ENCODE measurements at places on chromosomes 5 and 9. TPM values are rescaled to one million over a fixed set of nuclear protein-coding genes. Genes with fewer than 3 reads are reported as not detected.

DNA sequence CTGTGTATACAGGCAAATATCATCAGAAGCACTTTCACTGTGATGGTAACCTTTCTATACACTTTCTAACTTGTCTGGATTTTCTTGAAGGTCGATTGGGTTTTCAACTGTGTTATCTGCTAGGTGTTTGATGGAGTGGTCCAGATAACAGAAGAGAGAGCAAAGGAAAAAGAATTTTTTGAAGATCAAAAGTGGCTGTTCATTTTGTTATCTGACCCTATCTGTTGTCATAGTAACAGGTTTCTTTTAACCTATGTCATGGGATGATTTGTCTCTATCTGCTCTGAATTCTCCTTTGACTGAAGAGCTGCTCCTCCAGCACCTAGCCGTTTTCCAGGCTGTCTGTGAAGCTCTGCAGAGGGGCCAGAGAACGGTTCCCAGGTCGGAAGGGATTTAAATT is 77.8 kb upstream of the IRX2 start:
- DNase-seq, result no peak

DNA sequence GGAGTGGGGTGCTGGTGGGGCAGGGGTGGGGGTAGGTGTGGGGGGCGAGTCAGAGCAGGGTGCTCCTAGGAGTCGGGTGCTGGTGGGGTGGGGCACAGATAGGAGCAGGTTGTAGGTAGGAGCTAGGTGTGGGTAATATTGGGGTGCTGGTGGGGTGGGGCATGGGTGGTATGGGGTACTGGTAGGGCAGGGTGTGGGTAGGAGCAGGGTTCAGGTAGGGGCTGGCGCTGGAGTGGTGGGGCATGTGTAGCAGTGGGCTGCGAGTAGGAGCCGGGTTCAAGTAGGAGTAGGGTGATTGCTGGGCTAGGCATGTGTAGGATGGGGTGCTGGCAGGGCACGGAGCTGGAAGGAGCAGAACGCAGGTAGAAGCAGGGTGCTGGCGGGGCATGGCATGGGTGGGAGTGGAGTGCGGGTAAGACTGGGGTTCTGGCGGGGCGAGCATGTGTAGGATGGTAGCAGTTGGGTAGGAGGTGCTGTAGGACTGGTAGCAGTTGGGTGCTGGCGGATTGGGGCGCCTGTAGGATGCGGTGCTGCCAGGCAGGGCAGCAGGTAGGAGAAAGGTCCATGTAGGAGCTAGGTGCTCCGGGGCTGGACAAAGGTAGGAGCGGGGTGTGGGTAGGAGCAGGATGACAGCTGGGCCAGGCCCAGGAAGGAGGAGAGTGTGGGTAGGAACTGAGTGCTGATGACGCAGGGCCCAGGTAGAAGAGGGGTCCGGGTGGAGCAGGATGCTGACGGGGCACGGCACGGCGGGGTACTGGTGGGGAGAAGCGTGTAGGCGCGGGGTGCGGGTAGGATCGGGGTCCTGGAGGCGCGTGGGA is 105.5 kb upstream of the SIMC1 start:
- no peak for DNase-seq

DNA sequence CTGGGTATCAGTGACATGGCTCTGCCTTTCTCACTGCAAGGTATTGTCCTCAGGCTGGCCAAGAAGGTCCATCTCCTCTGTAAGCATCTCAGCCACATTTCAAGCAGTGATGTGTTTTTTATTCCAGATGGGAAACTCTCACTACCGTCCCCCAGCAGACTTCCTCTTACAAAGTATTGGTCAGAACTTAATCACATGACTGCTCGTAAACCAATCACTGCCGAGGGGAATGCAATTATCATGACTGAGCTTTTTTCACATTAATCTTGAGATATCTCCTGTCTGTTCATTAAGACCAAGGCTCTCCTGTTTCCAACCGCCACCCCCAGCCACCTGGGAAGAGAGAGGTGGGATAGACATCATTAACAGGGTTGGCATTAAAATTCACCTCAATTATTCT is 76.4 kb downstream of the BNC2 start:
- DNase-seq, result no peak

DNA sequence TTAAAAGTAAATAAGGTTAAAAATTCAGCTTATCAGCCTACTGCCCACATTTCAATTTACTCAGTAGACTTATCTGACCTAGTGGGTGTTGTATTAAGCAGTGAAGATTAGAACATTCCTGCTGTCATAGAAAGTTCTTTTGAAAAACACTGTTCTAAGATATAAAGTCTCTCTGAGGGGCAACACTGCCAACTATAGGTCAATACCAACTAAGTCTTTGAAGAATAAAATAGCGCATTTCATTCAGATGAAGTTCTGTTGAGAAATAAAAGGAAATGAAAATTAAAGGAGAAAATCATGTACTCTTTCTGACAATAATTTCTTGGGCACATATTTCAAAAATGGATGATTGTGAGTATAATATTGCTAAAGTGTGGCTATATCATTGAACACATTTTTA is 86.8 kb downstream of the PTPRD start:
- DNase-seq, result no peak

- DNase-seq, result no peak
Measured at GRCh38 chr9:96020792-96021550, 145.5 kb downstream of the ERCC6L2 start.

DNA sequence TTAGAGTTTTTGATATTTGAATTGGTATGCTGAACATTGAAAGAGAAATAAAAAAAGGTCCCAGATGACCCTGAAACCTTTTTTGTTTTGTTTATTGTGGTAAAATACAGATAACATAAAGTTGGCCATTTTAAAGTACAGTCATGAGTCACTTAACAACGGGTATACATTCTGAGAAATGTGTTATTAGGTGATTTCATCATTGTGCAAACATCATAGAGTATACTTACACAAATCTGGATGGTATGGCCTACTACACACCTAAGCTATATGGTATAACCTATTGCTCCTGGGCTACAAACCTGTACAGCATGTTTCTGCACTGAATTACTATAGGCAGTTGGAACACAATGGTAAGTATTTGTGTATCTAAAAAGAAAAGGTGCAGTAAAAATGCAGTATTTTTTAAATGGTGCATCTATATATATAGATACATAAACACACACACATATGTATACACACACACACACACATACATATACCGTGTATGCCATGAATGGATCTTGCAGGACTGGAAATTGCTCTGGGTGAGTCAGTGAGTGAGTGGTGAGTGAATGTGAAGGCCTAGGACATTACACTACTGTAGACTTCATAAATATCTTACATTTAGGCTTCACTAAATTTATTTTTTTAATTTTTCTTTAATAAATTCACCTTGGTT is 31.0 kb downstream of the TTC1 start:
- DNase-seq, result no peak

- no peak for DNase-seq
Measured at GRCh38 chr9:129476821-129477611, 143.9 kb downstream of the C9orf50 start.

DNA sequence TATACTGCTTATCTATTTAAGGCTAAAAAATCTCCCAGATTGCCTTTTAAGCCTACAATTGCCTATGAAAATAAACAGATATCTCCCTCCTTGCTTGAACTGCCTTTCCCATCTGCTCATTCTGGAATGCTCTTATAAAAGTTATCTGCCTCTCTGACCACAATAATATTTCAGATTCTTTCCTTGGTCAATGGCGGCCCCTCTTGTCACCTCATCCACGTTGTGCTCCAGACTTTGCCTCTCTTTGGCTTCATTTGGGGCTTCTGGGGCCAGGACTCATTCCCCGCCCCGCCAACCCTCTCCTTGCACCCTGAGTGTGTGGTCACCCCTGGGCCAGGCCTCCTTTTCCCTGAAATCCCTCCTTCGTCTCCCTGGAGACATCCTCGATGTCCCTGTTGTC is 110.0 kb upstream of the RPS23 start:
- DNase-seq, result no peak

GRCh38 chr9:118091711-118092500 is 387.7 kb downstream of the TLR4 start:
- no peak for DNase-seq

DNA sequence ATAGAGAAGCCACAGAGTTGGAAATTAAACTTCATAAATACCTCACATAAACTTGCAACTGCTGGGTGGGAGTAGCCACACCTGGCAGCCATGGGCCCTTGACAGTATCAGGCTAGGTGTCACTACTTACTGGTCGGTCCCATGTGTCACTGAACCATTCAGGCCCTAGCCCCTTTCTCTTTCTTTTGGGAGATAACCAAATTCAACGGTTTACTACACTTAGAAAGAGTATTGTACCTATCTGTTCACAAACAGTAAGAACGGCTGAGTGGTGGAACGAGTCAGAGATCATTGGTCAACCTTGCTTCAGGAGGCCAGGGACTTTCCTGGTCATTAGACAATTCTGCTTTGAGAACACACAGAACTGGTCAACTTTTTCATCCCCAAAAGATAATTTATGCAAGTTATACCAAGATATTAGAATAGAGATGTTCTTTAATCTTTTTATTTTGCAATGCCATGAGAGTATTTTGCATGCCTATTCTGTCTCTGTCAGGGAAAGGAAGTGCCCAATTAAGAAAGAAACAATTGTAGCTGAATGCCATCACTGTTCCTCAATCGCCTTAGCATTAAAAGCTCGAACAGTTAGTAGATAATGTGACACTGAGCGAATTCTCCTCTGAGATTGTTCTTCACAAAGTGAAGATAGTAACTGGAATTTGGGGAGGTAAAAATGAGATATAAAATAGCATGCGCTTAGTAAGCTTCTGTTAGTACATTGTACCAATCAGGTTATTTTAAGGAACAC is 50.9 kb downstream of the GOLPH3 start:
- no peak for DNase-seq

- no peak for DNase-seq
Measured at GRCh38 chr5:22850981-22851380, 2.2 kb downstream of the CDH12 start.

- DNase-seq, result no peak
Measured at GRCh38 chr9:134356496-134357470, 30.5 kb downstream of the RXRA start.

DNA sequence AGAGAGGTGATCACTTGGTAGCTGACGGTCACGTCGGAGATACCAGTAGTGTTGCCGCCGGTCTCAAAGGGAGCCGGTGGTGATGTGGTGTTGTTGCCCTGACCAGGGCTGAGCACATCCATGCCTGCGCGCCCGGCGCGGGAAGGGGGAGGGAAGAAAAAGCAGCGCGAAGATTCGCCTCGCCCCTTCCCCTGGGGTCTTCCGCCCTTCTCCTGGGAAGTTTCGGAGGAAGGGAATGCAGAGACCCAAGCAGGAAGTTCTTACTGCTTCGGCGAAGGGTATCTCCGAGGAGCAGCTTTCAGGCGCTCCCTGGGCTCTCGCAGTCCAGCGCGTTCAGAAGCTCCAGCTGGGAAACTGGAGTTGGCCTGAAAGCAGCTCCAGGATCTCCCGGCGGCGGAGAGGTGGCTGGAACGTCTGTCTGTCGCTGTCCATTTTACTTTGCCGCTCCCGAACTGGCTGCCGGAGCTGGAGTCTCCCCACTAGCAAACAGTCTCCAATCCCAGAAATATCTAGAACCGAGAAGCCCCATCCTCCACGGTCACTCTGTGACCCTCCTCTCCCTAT is 565 bp downstream of the HTR1A start:
- DNase-seq, result no peak

DNA sequence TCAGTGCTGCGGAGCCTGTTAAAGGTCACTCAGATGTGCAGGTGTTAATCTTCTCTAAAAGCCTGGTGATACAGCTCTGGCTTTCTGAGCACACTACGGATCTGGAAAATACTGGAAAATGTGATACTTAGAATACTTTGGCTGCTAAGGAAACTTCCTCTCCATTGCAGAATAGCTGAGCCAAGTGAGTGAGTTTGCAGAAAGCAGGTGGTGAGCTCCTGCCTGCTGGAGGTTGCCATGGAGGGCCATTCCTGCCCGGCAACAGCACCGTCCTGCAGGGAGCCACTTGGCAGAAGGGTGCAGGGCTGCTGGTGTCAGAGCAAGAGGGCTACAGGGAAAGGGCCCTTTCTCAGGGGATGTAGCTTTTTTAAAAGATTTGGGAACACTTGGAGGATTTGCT is 40.7 kb downstream of the SECISBP2 start:
- no peak for DNase-seq

DNA sequence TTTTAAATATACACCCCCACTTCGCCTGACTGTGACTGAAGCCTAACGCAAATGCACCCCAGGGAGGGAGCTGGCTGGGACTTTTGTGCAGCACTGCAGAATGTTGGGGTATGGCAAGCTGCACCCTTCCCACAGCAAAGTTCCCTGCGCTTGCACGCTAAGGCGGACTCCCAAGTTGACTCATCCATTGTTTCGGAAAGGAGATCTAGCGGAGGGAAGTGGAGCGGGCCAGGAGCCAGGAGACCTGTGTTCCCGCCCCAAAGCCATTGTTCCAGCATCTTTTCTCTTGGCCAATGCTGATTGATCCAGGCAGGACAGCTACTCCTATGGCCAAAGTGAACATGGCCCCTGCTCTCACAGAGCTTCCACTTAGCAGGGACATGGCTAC is 202.9 kb downstream of the AOPEP start:
- DNase-seq, result no peak

DNA sequence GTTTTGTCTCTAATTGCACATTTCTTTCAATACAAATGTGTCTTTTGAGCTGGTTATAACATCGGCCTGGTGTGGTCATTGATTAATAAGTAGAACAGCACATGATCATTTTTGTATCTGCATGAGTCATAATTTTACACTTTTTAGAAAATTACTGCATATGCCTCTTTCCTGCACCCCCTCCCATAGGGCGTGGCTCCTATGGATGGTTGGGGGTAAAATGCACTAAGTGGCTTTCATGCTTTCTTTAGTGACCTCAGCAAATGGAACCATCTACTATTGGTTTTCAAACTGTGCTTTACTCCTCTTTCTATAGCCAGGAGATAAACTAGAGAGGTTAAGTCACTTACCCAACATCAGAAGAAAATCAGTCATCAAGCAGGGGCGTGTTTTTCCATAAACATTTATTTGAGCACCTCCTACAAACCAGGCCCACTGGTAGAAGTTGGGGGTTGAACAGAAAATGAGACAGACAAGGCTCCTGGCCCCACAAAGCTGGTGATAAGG is 3.8 kb downstream of the ANXA6 start:
- no peak for DNase-seq

DNA sequence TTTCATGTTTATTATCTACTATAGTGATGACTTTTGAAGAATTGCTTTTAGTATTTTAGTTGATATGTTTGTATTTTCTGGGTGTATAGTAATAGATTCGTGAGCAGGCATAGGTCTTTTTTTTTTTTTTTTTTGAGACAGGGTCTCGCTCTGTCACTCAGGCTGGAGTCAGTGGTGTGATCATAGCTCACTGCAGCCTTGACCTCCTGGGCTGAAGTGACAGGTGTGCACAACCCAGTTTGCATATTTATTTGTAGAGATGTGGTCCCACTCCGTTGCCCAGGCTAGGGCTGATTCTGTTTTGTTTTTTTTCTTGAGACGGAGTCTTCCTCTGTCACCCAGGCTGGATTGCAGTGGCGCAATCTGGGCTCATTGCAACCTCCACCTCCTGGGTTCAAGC is 11.9 kb downstream of the ERBIN start:
- DNase-seq, result no peak

GRCh38 chr5:352639-353611 is 31.4 kb downstream of the AHRR start:
- no peak for DNase-seq

- no peak for DNase-seq
Measured at GRCh38 chr9:98983295-98984268, 39.9 kb downstream of the COL15A1 start.

GRCh38 chr9:137099231-137099630 is 12.4 kb downstream of the MAN1B1 start:
- DNase-seq, result no peak

CCL19 gene
- not detected for polyA plus RNA-seq

PCDHB10 gene
- polyA plus RNA-seq, result 7.4 TPM

PPP2CA gene
- polyA plus RNA-seq, result 196 TPM

IFNA21 gene
- polyA plus RNA-seq, result not detected

LECT2 gene
- 1.9 TPM for polyA plus RNA-seq

RAPGEF1 gene
- polyA plus RNA-seq, result 36.8 TPM

LRRC14B gene
- 0.11 TPM for polyA plus RNA-seq

CNTFR gene
- 33.1 TPM for polyA plus RNA-seq

ACSL6 gene
- 2.6 TPM for polyA plus RNA-seq

All from left renal cortex interstitium (tissue), 4 donors.